ENCODE measurements at places on chromosomes 4 and X.

DNA sequence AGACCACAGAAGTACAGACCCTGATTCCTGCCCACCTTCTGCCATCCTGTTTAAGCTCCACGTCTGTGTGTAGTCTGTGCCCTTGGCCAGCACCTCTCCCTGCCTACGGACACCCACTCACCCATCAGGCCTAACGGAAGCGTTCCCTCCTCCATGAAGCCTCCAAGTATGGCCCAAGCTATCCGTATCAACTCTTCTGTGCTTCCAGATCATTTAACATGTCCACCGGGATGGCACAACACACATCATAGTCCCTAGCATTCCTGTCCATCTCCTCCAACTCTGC is 11.7 kb downstream of the WDR1 start:
- DNase-seq, result no peak

DNA sequence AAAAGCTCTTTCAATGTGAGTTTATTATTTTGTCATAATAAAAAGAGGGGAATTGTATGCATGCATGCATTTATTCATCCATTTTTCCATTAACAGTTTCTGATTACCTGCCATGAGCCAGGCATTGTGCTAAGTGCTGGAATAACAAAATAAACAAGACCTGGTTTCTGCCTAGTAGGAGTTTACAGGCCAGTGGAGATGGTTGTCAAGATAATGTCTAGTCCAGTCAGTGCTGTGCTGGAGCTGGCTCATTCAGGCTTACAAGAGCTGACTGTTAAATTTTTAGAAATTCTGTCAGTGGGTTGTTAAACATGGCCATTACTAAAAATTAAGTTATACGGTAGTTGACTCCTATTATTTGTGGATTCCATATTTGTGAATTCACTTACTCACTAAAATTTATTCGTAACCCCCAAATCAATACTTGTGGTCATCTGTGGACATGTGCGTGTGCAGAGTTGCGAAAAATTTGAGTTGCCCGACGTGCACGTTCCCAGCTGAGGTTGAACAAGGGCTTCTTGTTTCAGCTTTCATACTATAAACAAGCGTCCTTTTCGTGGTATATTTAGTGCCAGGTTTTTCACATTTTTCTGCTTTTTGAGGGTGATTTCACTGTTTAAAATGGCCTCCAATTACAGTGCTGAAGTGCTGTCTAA is 172.3 kb upstream of the RPS6KA3 start:
- no peak for DNase-seq

DNA sequence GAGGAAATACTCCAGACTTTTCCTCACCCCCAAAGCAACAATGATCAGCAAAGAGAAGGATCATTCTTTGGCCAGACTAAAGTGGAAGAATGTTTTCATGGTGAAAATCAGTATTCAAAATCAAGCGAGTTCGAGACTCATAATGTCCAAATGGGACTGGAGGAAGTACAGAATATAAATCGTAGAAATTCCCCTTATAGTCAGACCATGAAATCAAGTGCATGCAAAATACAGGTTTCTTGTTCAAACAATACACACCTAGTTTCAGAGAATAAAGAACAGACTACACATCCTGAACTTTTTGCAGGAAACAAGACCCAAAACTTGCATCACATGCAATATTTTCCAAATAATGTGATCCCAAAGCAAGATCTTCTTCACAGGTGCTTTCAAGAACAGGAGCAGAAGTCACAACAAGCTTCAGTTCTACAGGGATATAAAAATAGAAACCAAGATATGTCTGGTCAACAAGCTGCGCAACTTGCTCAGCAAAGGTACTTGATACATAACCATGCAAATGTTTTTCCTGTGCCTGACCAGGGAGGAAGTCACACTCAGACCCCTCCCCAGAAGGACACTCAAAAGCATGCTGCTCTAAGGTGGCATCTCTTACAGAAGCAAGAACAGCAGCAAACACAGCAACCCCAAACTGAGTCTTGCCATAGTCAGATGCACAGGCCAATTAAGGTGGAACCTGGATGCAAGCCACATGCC is 89.7 kb downstream of the TET2 start:
- no peak for DNase-seq

DNA sequence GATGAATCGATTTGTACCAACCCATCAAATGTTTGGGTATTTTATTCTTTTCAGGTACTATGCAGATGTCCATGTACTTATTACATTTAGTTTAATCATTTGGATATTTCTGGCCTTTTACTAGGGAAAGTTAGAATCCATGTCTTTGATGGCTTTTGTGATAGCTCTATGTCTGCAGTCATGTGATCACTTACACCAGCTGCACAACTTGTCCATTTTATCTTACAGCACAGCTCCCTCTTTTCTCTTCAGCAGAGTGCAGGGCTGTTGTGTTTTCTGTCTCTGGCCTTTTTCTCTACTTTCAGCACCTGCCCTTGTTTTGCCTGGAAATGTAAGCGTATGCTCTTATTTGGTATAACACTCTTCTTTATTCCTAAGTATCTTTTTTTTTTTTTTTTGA is 30.6 kb downstream of the WWC2 start:
- DNase-seq, result no peak

- DNase-seq, result no peak
Observed at GRCh38 chr4:174265916-174266315, 17.6 kb downstream of the FBXO8 start.

GRCh38 chr4:26141051-26141721 is 179.6 kb upstream of the RBPJ start:
- DNase-seq, result no peak
